Bone marrow (tissue), 2 donors: ENCODE measurements at places on chromosomes 2 and 18.

GRCh38 chr18:42025974-42026625 lies 71.1 kb downstream of the PIK3C3 start:
- DNase-seq = no peak

DNA sequence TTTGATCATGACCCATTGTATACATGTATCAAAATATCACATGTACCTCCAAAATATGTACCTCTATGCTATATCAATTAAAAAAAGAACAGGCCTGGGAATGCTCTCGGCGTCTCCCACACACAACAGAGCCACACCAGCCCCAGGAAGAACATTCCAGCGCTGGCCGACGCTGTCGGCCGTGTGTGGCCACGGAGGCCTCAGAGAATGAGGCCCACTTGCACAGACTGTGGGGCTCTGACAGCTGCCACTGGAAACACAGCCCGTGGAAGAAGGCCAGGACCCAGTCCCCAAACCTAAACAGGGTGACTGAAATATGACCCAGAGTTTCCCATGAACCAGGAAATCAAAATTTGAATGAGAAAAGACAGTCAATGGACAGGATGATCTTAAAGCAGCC lies 69.7 kb downstream of the EIPR1 start:
- DNase-seq = no peak

- no peak for DNase-seq
These were observed 134.5 kb downstream of the FBXO15 start for GRCh38 chr18:74012954-74013630.

DNA sequence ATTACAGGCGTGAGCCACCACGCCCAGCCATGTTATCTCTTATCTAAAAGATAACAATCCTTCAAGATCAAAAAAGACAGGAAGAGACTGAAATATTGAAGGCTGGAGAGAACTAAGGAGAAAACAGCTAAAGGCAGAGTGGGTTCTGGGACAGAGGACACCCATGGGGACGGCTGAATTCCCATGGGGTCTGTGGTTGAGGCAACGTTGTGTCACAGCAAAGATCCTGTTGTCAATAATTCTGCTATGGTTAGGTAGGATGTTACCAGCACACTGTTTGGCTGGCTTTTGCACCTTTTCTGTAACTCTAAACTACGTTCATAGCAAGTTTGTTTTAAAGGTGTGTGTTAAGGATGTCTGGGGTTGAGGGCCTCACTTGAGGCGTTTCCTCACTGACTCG lies 137.7 kb upstream of the APCDD1 start:
- DNase-seq = no peak

DNA sequence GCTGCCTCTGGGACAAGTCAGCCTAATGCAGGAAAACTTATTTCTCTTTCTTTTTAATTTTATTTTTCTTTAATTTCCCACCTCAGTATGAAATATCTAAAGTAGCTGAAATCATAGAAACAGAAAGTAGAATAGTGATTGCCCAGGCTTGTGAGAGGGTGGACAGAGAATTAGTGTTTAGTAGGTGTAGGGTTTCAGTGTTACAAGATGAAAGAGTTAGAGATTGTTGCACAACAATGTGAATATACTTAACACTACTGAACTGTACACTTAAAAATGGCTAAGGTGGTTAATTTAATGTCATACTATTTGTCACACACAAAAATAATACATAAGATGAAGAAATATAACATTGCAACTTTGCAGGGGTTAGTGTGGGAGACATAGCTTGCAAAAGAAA lies 80.8 kb downstream of the NAT8 start:
- DNase-seq = no peak

- DNase-seq = peak; percentile 89
These were observed 3.9 kb upstream of the WDSUB1 start for GRCh38 chr2:159290289-159290907.

DNA sequence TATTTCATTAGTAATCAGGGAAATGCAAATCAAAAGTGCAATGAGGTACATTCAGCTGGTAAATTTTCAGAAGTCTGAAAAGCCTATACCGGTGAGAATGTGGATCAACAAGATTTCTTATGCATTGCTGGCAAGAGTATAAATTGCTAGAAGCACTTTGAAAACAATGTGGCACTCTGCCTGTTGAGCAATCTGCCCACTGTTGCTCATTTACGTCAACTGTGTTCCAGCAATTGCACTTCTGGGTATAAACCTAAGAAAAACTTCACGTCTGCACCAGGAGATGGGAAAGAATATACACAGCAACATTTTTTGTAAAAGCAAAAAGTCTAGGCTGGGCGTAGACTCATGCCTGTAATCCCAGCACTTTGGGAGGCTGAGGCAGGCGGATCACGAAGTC lies 40.8 kb downstream of the MTERF4 start:
- no peak for DNase-seq
